ENCODE measurements at places on chromosomes 1 and 21.

DNA sequence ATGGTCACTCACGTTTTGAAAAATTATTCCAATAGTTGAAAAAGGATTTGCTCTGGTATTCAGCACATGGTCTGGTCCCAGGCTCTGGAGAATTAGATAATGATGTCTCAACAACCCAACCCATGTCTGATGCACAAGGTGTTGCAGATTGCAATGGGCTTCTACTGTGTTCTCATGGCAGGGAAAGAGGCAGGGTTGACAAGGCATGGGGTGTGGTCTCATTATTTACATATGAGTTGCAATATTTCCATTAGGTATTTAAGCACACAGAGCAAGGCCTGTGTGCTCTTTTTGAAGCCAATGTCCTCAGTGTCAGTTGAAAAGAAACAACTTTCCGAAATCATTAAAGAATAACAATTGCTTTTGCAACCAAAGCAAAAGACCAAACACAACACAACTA, 381.9 kb upstream of the PBX1 start:
- DNase-seq = no peak

- DNase-seq = no peak
Measured at GRCh38 chr21:42721341-42721824, 68.0 kb downstream of the PDE9A start.

- no peak for DNase-seq
Measured at GRCh38 chr1:248733566-248733965, 22.0 kb downstream of the LYPD8 start.

GRCh38 chr1:198806861-198807260, 168.0 kb downstream of the PTPRC start:
- no peak for DNase-seq

- DNase-seq = no peak
Measured at GRCh38 chr1:117871013-117871412, 58.4 kb downstream of the GDAP2 start.

- DNase-seq = no peak
Measured at GRCh38 chr1:233386336-233386735, 58.8 kb downstream of the MAP3K21 start.

GRCh38 chr1:116900471-116901365, 9.0 kb upstream of the PTGFRN start:
- no peak for DNase-seq

DNA sequence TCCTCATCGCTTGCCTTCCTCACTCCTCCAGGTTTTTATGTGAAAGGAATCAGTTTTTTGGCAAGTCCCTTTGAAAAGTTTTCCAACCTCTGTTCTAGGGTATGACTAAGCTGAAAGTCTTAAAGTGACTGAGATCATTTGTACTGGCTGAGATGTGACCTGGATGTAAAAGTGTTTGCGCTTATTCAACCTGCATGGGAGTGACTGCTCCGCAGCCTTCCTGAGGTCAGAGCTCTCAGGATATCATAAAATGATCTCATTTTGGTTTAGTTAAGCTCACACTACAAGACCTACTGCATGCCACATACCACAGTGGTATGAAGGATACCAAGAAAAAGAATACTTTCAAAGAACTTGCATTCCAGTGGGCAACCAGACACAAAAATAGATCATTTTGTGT, 29.8 kb upstream of the TADA1 start:
- DNase-seq = no peak

DNA sequence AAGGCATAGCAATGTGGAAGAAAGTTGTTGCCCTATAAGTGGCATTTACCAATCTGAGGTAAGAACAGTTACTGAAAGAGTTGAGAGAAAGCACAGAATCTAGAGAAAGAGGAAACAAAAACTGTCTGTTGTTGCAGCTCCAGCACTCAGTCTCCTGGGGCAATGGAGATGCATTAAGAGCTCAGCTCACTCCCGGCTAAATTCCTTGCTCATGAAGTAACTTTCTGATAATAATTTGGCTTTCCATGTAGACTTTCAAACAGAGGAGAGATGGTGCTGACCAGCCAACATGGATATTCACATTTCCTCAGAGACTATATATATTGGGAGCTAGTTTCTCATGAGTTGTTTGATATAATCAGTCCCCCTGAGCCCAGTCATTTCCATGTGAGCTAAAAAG, 135.3 kb downstream of the GDAP2 start:
- no peak for DNase-seq

GRCh38 chr1:27644369-27645070, 9.5 kb upstream of the FGR start:
- DNase-seq = no peak

DNA sequence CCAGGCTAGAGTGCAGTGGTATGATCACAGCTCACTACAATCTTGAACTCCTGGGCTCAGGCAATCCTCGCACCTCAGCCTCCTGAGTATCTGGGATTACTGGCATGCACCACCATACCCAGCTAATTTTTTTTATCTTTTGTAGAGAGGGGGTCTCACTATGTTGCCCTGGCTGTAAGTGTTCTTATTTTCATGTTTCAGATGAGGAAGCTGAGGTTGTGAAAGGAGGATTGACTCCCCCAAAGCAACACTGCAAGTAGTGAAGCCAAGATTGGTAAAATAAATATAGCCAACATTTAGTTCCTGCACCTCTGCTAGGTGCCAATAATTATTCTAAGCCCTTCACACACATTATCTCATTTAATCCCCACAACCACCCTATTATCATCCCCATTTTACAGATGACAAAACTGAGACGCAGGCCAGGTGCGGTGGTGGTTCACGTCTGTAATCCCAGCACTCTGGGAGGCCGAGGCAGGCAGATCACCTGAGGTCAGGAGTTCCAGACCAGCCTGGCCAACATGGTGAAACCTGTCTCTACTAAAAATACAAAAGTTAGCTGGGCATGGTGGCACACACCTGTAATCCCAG, 2.1 kb downstream of the PMVK start:
- no peak for DNase-seq

- DNase-seq = no peak
Measured at GRCh38 chr1:10651389-10651766, 145.1 kb downstream of the CASZ1 start.

DNA sequence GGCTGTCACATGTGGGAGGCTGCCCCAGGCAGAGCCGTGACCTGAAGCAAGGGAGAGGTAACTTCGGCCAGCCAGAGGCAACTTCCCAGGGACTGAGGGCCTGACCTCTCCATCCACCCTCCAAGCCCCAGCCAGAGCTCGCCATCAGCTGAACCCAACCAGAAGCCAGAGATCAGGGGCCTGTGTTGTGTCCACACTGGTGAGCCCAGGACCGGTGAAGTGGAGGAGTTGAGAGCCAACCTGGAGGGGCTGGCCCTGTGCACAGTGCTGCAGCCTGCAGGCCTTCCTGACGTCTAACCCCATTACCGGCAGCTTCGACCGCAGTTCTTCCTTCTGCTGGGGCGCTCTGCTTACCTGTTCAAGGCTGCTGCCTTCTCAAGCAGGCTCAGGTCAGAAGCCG, 19.6 kb upstream of the PDE9A start:
- DNase-seq = no peak

DNA sequence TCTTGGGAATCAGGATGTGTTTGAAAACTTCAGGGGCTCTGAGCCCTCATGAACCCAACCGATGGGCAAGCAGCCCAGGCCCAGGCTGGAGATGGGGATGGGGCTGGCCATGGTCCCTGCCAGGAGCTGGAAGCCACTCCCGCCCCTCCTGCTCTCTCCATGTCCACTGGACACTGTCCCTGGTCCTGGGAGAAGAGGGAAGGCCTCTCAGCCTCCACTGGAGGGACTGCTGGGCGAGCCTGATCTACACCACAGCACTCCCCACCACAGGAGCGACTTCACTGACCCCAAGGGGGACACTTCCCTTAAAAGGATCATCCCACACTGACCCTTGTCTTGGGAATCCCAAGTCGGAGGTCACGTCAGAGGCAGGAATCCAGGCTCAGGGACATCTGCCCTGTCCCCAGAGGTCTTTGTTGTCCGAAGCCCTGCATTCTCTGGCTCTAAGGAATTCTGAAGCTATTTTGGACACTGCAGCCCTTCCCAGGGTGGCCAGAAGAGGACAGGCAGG, 16.9 kb upstream of the COL18A1 start:
- no peak for DNase-seq

- DNase-seq = no peak
Measured at GRCh38 chr1:173934440-173934839, 17.3 kb upstream of the SERPINC1 start.

- no peak for DNase-seq
Measured at GRCh38 chr1:52572387-52572786, 19.5 kb upstream of the TUT4 start.

- DNase-seq = peak; percentile 87
Measured at GRCh38 chr1:43367904-43368645, at the start of gene ELOVL1. Gene ELOVL1, minus strand, starts transcription at chr1:43368011. Its CDS starts 2,402 bp downstream, at chr1:43365609.

- peak; percentile 55 for DNase-seq
Measured at GRCh38 chr1:89659322-89660081, 26.6 kb downstream of the LRRC8C start.

- no peak for DNase-seq
Measured at GRCh38 chr1:103911450-103911849, 161.8 kb downstream of the AMY1C start.

All from CD4-positive, alpha-beta T cell treated with Interleukin-2 at 100 ng/mL for 4 hours (primary cell).